ENCODE measurements at places on chromosomes 1 and 21.
A peak's percentile ranks its signal among the peaks of the same experiment; 100 is the strongest.

DNA sequence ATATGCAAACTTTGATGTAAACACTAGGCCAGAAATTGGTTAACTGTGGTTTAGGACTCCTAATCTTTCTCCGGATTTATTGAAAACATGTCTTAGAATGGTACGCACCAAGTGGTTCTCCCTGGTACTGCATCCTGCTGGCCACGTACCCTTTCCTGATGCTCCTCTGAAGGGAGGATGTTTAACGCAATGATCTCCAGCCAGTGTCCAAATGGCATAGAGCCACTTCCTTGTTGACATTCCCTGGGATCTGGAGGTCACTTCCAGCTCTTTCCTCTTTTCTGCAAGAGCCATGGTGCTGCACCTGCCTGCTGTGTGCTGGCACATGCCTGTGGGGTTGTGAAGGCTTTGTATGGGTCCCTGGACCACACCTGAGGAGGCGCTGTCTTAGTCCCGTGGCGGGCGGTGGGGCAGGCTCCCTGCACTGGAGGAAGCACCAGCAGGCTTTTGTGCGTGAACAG lies 53.9 kb downstream of the GALNT2 start:
- peak; percentile 75 for DNase-seq

GRCh38 chr1:40951943-40952743 lies 27.4 kb upstream of the CTPS1 start:
- peak; percentile 81 for DNase-seq

GRCh38 chr1:66286307-66286706 lies 247.6 kb upstream of the SGIP1 start:
- DNase-seq = no peak

DNA sequence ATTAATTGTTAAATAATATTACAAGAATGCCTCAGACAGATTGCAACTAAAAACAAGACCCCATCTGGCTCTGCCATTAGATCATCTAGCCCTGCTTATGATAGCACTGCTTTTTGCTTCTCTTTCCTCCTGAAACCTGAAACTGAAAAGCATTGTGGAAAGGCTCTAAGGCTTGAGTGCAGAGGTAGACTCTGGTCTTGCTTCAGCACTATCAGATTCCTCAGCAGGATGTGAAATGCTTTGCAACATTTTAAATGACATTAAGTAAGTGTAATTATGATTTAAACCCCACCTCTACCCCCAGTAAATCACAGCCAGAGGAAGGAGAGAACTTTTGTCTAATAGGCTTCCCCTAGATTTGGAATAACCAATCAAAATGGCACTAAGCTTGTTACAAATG lies 32.9 kb downstream of the PHC2 start:
- no peak for DNase-seq

DNA sequence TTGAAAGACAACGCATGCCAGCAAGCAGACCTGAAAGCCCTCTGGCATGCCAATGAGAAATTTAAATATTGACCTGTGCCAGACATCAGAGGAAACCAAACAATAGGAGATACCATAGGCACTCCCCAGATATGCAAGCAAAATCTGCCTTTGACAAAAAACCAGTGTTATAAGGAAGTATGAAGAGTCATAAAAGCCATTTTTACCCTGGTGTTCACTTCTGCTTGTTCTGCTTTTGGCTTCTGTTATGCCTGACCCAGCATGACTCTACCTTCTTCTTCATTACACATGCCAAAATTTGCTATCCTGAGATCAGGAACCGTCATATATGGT lies 26.4 kb downstream of the NPHS2 start:
- DNase-seq = no peak

- no peak for DNase-seq
Measured at GRCh38 chr1:155379631-155380090, 59.0 kb downstream of the RUSC1 start.

GRCh38 chr1:115975569-115976061 lies 698 bp upstream of the SLC22A15 start:
- no peak for DNase-seq
